ENCODE measurements at places on chromosomes 1 and 21.

GRCh38 chr1:183632114-183632513 is 3.5 kb downstream of the ARPC5 start:
- no peak for DNase-seq

DNA sequence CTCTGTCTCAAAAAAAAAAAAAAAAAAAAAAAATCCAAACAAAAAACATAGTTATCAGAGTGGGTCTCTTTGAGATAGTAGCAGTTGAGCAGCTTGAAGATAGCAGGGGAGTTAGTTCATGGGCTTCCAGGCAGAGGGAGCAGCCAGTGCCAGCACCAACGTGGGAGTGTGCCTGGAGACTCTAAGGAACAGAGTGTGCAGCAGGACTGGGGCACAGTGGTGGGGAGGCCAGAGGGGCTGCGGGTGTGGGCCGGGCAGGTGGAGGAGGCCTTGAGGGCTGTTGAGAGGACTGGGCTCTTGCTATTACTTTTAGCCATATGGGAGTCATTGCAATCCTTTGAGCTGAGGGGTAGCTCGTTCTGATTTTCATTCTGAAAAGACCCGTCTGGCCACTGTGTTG is 63.8 kb downstream of the RYR2 start:
- DNase-seq, result no peak

GRCh38 chr1:212037900-212038299 is 2.4 kb downstream of the DTL start:
- no peak for DNase-seq

GRCh38 chr1:231420959-231421545 is 1.0 kb downstream of the EGLN1 start:
- DNase-seq, result peak; percentile 35

DNA sequence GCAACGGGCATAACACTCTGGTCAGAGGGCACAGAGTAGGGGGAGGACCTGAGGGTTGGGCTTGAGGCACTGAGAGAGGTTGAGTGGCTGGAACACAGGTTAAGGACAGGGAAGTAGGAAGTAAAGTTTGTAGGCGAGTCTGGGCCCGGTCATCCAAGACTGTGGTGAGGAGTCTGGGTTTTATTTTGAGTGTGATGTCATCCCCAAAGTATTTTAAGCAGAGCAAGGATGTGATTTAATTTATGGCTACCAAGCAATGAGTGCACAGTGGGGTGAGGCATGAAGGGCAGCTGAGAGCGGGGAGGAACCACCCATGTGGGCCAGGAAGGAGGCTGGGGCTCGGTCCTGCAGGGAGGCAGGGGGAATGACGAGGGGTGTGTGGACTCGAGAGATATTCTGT is 11.2 kb upstream of the VWA5B1 start:
- peak; percentile 18 for DNase-seq

GRCh38 chr1:114025609-114026401 is 46.5 kb downstream of the OLFML3 start:
- DNase-seq, result no peak

GRCh38 chr1:17544776-17545350 is 5.4 kb downstream of the ARHGEF10L start:
- DNase-seq, result no peak

GRCh38 chr21:45994086-45994661 is 12.6 kb downstream of the COL6A1 start:
- DNase-seq, result no peak

DNA sequence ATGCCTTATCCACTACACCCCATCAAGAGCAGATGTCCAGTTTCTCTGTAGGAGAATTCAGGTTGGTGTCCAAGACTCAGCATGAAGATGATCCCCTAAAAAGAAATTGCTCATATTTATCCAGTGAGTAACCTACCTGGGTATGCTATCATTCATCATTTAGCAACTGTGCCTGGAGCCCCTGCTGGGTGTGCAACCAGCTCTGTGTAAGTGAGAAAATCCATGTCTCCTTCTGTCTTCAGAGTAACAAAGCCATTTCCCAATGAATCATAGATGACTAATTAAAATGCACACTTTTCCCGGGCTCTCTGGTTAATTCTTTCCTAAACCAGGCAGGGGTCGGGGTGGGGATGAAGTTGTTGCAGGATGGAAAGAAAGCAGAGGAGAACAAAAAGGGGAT is 35.8 kb downstream of the OLFML3 start:
- no peak for DNase-seq

- DNase-seq, result no peak
Observed at GRCh38 chr1:16101623-16102022, 28.2 kb upstream of the FAM131C start.

DNA sequence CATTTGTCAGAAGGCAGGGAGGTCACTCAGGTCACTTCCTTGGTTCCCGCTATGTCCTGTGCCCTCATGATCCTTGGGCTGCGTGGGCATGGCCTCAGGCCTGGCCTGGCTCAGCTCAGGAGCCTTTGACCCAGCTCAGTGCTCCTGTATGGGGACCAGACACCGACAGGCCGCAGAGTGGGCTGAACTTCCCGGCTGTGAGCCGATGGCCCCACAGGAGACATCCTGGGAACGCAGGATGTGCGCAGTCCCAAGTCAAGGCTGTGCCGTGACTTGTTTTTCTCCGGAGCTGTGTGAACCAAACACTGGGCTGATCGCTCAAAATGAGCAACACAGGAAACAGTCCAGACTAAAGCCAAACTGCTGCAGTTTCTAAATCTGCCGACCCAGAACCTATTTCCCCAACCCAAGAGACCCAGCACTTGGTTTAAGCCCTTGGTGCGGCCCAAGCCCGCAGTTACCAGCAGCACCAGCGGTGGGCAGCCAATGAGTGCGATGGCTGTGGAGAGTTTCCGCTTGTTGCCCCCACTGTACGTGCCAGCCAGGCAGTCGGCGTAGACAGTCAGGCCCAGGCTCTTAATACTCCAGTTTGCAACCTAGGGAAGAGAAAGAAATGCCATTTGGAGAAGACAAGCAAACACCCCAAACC is 92.3 kb upstream of the GCLM start:
- DNase-seq, result no peak

DNA sequence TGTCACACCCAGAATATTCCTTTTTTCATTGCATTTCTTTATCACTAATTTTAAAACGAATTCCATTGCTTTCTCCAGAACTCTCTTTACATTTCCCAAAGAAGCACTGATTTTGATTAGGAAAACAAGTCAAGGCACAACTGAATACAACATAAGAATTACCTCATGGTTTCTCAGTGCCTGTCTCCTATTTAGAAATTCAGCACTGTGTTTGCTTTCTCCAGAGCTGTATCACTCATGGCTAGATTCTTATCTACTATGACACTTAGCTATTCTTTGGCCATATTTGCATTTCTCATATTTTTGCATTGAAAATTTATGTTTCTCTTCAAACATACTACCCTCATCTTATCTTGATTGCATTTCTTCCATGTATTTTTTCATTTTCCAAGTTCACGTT is 1402.0 kb downstream of the MRPL39 start:
- no peak for DNase-seq

- DNase-seq, result no peak
Observed at GRCh38 chr1:239184561-239185244, 201.7 kb upstream of the CHRM3 start.

DNA sequence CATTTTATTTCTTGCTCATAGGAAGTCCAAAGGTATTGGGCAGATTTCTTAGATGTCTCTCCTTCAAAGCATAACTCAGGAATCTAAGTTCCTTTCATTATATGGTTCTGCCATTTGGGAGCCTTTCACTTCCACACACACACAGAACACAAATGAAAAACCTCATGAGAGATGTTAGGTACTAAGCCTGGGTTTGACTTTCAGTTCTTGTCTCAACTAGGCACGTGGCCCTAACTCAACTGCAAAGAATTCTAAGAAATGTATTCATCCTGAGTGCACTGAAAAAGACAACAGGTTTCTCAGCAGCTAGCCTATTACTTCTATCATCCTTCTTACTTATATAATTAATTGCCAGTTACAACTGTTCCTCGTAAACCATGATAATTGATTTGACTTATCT is 190.0 kb upstream of the SAMSN1 start:
- no peak for DNase-seq

GRCh38 chr1:231882790-231883189 is 256.2 kb downstream of the DISC1 start:
- no peak for DNase-seq

DNA sequence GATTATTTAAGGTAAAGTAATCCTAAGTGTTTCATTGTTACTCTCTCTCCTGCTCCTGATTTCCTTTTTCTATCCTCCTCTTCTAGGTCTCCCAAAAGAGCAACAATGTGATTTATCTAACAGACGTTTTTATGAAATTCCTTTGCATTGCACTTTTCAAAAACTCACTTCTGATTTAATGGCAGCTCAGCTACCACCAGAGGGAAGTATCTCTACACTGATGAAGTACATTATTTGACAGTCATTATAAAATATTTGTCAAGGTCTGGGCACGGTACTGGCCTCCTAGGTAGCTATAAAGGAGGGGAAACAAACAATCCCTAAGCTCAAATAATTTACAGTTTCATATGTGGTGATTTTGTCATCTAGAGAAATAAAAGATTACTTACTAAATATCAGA is 15.6 kb downstream of the TMPRSS15 start:
- no peak for DNase-seq

DNA sequence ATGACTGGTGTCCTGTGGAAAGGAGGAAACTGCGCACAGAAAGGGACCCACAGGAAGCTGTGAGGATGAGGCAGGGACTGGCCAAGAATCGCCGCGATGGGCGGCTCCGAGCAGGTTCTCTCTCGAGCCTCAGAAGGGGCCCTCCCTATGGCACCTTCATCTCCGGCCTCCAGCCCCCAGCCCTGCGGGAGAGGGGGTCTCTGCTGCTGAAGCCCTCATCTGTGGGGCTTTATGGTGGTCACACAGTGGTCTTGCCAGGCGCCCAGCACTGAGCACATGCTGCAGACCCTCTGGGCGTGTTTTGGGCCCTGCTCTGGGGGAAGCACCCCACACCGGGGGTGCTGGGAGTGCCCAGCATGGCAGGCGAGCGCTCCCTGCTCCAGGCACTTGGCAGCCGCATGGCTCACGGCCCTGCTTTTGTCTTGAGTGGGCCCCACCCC is 86.6 kb upstream of the ACTRT2 start:
- DNase-seq, result no peak
